GM19239 (cell line): ENCODE measurements at places on chromosomes 7 and 10.
A peak's percentile ranks its signal among the peaks of the same experiment; 100 is the strongest.

DNA sequence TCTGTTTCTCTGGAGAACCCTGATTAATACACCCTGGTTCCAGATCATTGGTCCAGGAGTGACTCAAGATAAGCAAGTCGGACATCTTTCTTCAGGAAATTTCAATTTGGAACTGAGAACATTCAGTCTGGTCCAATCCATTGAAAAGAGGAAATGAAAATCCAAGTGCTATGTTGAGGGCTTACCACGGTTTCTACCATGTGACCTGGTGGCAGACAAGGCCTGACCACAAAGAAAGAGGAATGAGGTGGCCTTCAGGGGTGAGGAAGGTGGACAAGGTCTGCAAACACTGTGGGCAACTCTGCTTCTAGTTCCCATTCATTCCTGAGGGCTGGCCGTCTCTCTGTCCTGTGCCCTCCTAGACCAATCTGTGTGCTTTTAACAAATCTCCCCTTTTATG is 149.2 kb upstream of the GHITM start:
- DNase-seq: peak; percentile 14

DNA sequence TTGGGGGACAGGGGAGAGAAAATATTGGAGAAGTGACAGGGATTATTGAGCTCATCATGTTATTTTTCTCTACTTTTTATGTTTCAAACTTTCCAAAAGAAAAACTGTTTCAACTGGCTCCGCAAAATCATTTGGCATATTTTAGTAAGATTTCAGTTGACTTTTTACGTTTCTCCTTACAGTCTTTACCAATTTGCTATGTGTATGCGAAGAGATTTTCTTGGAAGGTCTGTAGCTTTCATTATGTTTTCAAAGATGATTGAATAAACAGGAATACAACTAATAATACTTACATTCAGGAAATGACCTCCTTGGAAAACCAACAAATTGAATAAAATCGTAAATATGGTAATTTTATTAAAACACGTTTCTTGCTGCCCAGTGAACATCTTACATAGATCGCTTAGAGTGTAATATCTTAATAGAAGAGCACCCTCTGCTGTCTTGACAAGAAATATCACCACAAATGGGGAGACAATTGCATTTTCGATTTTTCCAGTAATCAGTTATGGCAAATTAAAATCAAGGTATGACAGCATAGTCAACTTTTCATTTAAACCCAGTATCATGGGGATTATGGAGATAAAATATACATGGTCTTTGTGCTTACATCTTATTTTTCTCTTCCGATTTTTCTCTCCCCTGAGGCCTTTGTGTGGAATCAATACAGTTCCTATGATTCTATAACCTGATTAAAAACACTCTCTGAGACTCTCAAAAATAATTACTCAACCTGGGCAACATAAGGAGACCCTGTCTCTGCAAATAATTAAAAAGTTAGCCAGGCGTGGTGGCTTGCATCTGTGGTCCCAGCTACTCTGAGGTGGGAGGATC is 43.1 kb downstream of the MBL2 start:
- no peak for DNase-seq

GRCh38 chr10:28985137-28985885 is 303.6 kb upstream of the LYZL1 start:
- DNase-seq: no peak

GRCh38 chr7:145169908-145170307 is 334.1 kb upstream of the TPK1 start:
- no peak for DNase-seq

GRCh38 chr7:3069771-3070449 is 26.2 kb upstream of the CARD11 start:
- no peak for DNase-seq

- no peak for DNase-seq
Observed at GRCh38 chr7:157458254-157458633, 121.4 kb downstream of the DNAJB6 start.

GRCh38 chr7:4191525-4191924 is 490.6 kb upstream of the FOXK1 start:
- no peak for DNase-seq
